ENCODE measurements at places on chromosomes 16 and 17.

DNA sequence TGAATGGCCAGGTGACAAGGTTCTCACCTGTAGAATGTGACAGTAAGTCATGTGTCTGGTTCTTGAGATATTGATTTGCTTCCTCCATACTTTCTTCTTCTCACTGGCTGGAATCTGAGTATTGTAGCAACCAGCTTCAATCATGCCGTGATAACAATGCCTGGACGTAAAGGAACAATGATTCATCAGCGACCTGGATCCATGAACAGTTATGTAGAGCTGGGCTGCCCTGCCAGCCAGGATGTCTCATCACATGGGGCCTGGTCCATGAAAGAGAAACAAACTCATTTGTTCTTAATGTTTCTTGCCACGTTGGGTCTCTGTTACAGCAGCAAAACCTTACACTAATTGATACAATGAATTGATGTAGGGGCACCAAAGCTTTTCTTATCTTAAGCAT lies 627.2 kb downstream of the TOX3 start:
- no peak for DNase-seq

GRCh38 chr17:58436805-58437239 lies 19.5 kb upstream of the RNF43 start:
- DNase-seq = no peak

DNA sequence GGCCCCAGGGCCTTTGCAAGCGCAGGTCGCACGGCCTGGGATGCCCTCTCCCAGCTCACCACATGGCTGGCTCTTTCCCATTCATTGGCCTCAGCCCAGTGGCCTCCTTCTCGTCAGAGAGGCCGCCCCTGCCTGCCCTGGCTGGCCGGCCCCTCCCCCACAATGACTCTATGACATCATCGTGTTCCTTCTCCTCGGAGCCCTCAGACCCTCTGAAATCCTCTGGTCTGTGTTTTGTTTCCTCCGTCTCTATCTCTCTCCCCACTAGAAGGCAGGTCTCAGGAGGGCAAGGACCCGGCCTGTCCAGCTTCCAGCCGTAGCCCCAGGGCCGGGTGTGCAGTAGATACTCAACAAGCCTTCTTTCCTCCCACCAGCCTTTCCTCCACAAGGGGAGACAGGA lies 164.8 kb upstream of the FOXF1 start:
- DNase-seq = no peak

- DNase-seq = no peak
Measured at GRCh38 chr17:74738051-74738996, 1.3 kb downstream of the RAB37 start.

GRCh38 chr17:30207655-30208054 lies 27.8 kb downstream of the SLC6A4 start:
- DNase-seq = no peak

GRCh38 chr17:61412143-61412859 lies 12.7 kb downstream of the TBX2 start:
- DNase-seq = peak; percentile 65

DNA sequence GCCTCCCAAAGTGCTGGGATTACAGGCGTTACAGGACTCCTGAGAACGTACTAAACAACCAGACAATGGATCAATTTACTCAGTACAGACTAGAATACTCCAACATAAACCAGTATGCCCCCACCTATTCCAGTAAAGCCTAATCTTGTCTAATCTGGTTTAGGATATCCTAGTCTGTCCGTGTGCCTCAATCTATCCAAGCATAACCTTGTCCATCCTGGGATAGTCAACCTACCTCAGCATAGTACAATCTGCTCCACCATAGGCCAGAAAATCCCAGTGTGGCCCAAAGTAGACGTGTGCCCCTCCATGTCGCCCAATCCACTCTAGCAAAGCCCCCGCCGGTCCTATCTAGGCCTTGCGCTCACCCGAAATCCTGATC lies 625 bp downstream of the DVL2 start:
- no peak for DNase-seq
